ENCODE measurements at places on chromosomes 1 and 21.

DNA sequence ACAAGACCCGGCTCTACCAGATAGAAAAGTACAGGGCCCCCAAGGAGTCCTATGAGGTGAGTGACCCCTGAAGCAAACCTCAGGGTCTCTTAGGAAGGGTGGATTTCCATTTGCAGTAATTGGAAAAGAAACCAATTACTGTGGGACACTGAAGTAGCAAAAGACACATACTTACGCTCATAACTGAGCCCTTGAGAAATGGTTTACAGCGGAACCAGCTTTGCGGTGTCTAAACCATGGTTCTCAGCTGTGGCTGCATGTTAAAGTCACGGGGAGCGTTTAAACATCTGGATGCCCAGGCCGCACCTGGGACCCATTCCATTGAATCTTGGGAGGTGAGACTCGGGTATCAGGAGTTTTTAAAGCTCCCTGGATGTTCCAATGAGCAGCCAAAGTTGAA is 110.7 kb downstream of the HUNK start:
- DNase-seq, result no peak

DNA sequence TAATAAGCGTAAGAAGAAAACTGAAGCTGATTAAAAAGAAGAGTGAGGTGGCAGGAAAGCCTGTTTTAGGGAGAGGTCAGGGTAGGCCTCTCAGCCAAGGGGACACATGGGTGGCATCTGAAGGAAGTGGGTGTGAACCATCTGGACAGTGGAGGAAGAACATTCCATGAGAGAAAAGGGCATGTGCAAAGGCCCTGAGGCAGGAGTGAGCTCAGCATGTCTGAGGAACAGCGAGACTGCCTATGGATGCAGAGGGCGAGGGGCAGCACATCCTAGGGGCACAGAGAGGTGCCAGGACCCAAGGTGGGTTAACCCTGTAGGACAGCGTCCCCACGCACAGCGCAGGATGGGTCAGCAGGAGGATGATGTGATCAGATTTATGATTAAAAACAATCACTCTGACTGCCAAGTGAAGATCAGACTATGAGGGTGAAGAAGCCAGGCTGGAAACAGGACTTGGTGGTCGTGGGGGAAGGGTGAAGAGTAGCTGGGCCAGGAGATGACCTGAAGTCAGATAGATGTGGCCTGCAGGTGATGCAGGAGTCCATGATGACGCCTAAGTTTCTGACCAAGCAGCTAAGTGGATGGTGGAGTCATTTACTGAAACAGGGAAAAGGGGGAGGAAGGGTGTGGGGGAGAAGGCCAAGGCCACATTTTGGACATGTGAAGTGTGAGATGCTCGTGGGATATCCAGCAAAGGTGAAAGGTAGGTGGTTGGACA is 37.9 kb downstream of the PABPC4 start:
- no peak for DNase-seq

DNA sequence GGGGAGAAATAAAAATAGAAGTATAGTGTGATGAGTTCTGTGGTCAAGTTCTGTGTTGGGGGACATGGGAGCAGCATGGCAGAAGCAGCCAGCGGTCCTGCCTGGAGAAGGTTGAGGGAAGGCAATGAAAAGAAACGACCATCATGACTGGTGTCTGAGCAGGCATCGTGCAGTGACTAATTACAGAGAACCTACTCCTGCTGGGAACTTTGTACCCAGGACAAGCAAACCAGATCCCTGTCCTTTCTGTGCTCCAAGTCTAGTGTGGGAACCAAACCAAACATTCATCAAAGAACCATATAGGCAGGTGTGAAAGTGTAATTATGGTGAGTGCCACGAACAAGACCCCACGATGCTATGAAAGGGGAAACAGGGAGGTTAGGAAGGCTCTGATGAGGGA is 25.8 kb downstream of the KIAA0040 start:
- no peak for DNase-seq

DNA sequence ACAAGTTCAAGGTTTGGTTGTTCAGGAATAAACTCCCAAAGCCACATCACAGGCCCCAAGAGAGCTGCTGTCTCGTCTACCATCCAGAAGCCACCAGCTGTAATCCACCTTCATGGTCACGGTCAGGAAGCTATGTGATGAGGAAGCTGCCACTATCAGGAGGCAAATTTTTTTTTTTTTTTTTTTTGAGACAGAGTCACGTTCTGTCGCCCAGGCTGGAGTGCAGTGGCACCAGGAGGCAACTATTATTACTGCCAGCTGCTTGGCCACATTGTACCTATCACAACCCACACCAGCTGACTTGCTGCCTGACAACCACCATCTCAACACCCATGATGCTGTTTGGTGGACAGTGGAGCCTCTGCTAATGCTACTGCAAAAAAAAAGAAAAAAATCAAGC is 124.1 kb downstream of the OMA1 start:
- DNase-seq, result no peak

- no peak for DNase-seq
Observed at GRCh38 chr21:43375837-43376477, 51.0 kb downstream of the SIK1 start.

DNA sequence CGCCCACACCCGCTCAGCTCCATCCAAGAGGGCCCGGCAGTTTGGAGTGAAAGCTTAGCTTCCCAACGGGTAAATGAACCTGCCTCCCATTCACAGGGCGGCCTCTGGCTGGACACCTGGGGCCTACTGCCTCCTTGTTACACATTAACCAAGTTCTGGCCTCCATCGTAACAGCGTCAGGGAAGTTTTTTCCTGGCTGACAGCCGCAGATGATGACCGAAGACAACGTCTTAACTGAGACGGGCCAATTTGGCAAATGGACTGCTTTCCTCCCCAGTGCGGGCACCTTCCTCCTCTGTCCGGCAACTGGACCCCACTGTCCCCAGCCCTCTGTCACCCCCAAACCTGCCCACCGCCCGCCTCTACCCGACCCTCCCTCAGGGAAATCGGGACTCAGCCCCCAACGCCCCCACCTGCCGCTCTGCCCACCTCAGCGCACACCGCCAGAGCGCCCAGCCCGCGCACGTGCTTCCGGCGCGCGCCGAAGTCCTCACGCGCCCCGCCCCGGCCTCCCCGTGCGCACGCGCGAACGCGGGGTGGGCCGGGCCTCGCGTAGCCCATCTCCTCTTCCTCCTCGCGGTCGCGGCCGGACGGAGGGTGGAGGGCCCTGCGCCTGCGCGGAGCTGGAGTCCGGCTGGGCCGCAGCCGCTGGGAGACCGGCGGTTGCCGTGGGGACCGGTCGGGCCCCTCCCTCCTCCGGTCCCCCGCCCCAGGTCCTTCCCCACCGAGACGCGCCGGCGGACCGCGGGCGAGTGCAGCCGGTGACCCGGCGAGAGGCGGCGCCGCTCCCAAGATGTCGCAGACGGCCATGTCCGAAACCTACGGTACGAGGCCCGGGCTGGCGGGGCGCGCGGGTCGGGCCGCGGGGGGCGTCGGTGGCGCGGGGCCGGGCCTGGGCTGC is at the start of gene RAB4A:
Gene RAB4A, plus strand, starts transcription at position 565 of the 901 bp plus-strand sequence. Its CDS starts 229 bp downstream, at position 794.
- peak; percentile 82 for DNase-seq

DNA sequence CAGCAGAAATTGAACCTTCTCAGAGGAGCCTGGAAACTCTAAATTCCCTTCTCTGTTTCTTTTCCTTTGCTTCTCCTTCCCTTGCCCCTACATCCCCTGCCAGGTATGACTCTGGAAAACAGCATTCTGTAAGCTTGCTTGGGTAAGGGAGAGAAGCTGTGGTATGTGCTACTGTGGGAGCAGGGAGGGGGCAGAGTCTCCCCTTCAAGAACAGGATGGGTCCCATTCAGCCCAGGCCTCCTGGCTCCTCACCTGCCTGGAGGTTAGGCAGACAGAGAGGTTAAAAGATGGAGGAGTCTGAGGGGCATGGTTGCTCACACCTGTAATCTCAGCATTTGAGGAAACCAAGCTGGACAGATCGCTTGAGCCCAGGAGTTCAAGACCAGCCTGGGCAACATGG is 40.6 kb upstream of the UBE2U start:
- no peak for DNase-seq

DNA sequence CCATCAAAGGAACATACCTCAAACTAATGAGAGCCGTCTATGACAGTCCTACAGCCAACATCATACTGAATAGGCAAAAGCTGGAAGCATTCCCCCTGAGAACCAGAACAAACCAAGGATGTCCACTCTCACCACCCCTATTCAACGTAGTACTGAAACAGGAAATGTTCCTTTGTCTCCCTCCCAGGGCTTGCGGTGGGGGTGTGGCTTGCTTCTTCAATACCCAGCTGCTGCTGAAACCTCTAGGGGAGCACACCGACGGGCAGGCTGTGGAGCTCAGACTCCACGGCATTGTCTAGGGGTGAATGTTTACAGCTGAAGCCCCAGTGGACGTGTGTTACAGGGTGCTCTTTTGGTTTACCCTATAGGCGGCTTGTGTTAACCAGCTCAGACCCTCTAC is 30.5 kb upstream of the B3GALT2 start:
- DNase-seq, result no peak

- DNase-seq, result peak; percentile 29
Observed at GRCh38 chr1:229344139-229344538, 1.3 kb upstream of the CCSAP start.

GRCh38 chr1:3440711-3441409 is 13.6 kb upstream of the ARHGEF16 start:
- DNase-seq, result no peak

- DNase-seq, result no peak
Observed at GRCh38 chr1:80973101-80973500, 827.6 kb upstream of the ADGRL2 start.

DNA sequence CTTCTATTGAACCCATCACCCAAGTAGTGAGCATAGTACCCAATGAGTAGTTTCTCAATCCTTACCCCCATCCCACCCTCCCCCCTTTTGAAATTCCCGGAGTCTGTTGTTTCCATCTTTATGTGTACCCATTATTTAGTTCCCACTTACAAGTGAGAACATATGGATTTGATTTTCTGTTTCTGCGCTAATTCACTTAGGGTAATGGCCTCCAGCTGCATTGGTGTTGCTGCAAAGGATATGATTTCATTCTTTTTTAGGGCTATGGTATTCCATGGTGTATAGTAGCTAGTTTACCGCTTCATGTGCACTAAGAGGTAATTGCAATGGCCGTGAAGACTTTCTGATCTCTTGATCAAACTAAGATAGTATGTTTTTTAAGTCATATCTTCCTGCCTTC is 107.5 kb upstream of the SERTAD4 start:
- DNase-seq, result no peak

DNA sequence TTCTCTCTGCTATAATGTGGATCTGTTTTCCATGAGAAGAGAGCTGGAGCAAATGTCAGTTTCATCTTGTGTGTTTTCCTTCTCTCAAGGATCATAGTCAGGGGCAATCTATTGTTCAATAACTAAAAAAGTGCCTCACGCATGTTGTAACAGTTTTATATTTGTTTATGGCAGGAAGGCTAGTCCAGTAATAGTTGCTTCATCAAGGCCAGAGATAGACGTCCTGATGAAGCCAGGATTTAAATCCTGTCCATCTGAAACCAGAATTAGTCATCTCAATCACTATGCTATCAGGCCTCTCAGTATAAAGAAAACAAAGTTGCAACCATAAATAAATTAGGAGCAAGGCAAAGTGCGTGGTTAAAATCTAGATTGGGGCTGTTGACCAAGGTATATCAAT is 30.2 kb upstream of the DUSP10 start:
- no peak for DNase-seq

DNA sequence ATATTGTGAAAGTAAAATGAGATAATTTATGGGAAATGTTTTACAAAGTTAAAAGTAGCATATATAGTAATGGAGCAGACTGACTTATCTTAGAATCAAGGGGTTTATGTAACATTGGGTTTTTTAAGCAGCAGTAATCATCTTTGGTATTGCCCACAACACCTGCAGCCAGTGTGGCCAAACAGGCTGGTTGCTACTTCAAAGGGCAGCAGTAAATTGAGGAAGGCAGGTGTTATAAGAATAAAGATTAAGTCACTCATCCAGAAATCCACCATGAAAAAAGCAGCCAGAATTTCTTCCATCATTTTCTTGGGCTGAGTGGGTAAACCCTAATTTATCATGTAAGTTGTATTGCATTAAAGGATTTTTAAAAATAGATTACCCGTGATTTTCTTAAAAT is 16.7 kb downstream of the DYNLT5 start:
- no peak for DNase-seq

DNA sequence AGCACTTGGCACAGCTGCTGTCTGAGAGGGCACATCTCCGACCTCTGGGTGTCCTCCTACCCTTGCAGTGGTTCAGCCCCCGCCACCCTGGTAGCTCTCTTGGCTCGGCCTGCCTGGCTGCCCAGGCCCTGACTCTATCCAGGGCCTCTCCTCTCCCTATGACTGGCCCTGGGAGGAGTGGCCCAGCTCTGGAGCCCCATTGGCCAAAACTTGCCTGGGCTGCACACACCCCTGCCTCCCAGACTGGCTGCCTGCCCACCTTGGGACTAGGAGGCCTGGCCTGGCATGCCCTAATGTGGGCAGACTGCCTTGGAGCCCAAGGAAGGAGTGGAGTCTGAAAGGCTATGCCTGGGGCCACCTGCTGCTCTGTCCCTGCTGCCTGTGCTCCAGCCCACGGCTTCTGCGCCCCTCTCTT is 33.6 kb downstream of the ACOT11 start:
- no peak for DNase-seq

- DNase-seq, result peak; percentile 48
Observed at GRCh38 chr1:211632808-211633523, 42.5 kb downstream of the NEK2 start.

- peak; percentile 14 for DNase-seq
Observed at GRCh38 chr1:93988634-93989350, 79.6 kb upstream of the GCLM start.

DNA sequence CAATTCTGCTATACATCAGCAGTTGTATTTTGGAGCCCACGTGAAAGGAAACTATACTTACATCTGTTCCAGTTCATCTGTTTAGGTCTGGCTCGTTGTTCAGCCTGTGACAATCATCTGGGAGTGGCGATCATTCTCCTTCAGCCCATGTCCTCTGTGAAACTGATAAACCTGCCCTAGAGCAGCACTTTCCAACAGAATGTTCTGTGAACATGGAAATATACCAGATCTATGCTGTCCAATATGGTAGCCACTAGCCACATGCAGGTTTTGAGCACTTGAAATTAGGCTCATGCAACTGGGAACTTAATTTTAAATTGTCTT is 24.5 kb upstream of the COQ8A start:
- no peak for DNase-seq

- no peak for DNase-seq
Observed at GRCh38 chr1:36775716-36776115, 258.6 kb downstream of the GRIK3 start.

- peak; percentile 98 for DNase-seq
Observed at GRCh38 chr1:168178638-168179437, at the start of gene TIPRL. TSS of gene TIPRL (plus strand) at chr1:168178962. CDS start at chr1:168179078, 116 bp downstream.

GRCh38 chr1:217253985-217254384 is 376.9 kb downstream of the GPATCH2 start:
- no peak for DNase-seq

GRCh38 chr1:178121883-178122282 is 28.0 kb downstream of the RASAL2 start:
- no peak for DNase-seq

- DNase-seq, result no peak
Observed at GRCh38 chr1:18417316-18418269, 63.1 kb upstream of the KLHDC7A start.

DNA sequence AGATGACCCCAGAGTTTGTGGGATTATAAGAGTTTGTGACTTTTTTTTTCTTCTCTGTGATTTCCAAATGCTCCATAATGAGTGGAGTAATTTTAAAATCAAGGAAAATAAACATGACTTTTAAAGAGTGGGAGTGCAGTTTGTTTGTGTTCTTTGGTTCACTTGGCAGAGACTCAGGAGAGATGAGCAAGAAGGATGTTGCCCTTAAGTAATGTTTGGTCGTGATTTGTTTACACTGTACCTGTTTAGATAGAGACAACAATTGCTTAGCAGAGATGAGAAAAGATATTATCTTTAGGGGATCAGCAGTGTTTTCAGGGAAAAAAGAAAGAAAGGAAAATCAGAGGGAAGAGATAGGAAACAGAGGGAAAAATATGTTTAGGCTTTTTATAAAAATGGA is 170.8 kb downstream of the ADSS2 start:
- no peak for DNase-seq

All from inflammatory macrophage treated with lipopolysaccharide for 1 hour (primary cell).